ENCODE measurements at places on chromosomes 12 and 14. TPM values are rescaled to one million over a fixed set of nuclear protein-coding genes. Genes with fewer than 3 reads are reported as not detected.

The VWF gene
- total RNA-seq, result 0.44 TPM

The ORMDL2 gene
- total RNA-seq, result 43.4 TPM

The CCDC177 gene
- total RNA-seq, result not detected

The ABCB9 gene
- 9.2 TPM for total RNA-seq

The PRIM1 gene
- total RNA-seq, result 56.1 TPM

The ARHGAP9 gene
- total RNA-seq, result 282 TPM

The CLEC4C gene
- total RNA-seq, result not detected

The PLBD1 gene
- not detected for total RNA-seq
